ENCODE measurements at places on chromosomes 12 and 14.

DNA sequence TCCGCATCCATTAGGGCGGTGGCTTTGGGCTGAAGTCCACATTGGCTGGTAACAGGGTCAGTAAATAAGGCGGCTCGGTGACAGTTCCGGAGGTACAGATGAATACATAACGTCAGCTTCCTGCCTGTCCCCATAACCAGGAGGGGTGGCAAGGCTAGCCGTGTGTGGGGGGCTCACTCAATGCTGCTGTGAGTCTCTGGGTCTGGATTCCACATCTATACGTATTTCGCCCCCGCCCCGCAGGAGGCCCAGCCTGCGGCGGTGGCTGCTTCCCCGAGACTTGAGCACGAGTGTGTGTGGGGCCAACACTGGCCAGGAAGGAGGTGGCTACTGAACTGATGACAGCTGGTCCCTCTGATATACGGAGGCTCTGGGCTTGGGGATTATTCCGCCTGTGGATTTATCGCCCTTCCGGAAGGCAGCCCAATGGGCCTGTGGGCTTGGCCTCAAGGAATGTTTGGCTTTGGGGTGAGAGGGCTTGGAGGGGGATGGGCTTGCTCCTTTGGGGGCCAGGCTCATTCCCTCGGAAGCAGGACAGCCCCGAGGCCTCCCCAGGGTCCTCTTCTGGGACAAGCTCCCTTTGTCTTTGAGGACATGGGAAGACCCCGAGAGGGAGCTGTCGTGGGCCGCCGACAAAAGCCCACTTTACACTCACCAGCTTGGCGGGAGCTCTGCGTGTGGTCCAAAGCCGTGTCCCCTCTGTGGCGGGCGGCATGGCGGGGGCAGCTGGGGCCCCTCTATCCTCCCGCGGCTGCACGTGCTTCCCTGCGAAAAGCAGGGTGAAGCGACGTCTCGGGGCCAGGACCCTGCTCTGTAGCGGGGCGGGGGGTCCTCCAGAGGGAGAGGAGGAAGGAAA is 82.1 kb downstream of the KIF26A start:
- no peak for DNase-seq

DNA sequence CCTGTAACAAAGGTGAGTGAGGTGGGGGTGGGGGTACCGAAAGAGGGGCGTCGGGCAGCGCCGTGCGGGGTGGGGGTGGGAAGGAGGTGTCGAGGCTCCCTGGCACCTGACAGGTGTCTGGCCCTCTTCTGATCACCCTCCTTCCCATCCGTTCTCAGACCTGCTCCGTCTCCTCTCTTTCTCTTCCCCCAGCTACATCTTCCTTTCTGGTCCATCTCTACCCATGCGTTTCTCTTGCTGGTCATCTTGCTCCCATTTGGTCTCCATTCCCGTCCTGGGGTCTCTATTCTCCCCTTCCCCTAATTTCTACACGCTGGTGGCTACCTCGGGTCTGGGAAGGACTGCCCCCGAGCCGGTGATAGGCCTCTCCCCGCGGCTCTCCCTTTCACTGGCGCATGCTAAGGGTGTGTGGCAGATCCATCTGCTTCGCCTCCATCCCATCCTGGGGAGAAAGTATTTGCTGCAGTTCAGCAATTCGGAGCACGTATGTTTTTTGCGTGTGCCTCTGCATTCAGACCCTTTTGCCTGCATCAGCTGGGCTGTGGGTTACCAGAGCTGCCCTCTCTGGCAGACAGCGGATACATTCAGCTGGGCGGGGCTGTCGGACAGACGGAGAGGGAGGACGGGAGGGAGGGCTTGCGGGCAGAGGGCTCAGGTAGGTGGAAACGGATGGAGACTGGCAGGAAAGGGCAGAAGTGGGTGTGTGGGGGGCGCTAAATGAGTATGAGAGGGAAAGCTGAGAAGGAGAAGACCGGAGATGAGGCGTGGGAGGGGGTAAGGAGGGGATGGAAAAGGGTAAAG is 730 bp downstream of the CLSTN3 start:
- no peak for DNase-seq

GRCh38 chr12:28946361-28946760 is 202.7 kb upstream of the FAR2 start:
- DNase-seq: no peak

DNA sequence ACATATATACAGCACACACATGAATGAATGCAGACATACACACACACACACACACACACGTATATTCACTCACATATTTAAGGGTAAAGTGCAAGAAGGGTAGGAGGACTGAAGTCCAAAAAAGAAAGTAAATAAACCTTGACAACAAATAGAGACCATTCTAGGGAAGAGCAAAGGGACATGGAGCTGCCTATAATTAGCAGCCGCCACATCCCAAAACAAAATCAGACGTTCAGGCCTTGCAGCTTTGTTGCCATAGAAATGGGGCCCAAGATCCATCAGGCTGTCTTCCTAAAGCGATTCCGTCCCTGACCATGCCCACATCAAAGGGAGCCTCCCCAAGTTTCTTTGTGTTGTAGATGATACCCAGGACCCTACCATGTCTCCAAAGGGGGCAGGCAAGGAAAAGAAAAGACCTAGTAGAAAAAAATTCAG is 703.5 kb upstream of the TBX3 start:
- DNase-seq: no peak

- DNase-seq: no peak
Observed at GRCh38 chr14:54353266-54353665, 43.5 kb upstream of the CDKN3 start.

- DNase-seq: no peak
Observed at GRCh38 chr14:55760789-55761566, 181.0 kb downstream of the KTN1 start.

DNA sequence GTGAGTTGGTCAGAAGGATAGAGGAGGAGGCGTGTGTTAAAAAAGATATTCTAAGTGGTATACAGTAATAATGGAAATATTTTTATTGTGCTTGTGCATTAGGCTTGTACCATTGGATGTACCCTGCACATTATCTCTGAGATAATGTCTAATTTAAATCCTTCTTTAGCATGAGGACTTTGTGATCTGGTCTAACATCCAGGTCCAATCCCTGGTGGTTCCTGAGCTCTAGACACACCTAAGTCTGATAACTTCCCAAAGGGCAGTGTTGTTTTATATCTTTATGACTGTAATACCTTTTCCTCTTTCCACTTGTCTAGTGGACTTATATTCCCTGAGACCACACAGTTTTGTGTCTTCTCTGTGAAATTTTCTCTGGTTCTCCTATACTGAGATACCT is 20.6 kb downstream of the PRPF39 start:
- DNase-seq: no peak

- DNase-seq: no peak
Observed at GRCh38 chr14:96077983-96078624, 38.9 kb downstream of the C14orf132 start.

DNA sequence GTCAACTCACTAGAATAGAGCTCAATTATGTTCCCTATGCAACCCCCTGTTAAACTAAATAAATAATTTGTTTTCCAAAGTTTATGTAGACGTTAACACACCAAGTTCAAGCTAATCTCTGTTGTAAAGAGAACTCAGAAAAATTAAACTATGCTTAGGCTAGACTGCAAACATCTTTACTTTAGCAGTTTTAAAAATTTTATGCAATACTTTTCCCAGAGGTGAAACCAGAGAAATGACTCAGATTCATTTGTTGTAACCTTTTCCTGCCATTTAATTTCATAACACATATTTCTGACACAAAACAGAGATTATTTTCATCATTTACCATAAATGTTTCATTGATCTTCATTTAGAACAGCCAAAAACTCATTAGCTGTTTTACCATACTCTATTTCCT is 27.4 kb downstream of the ABCC9 start:
- no peak for DNase-seq

GRCh38 chr14:38808734-38809455 is 294.1 kb downstream of the SEC23A start:
- no peak for DNase-seq

GRCh38 chr12:105744371-105745058 is 394.2 kb downstream of the NUAK1 start:
- no peak for DNase-seq

- DNase-seq: no peak
Observed at GRCh38 chr14:89373185-89373584, 43.8 kb downstream of the FOXN3 start.

DNA sequence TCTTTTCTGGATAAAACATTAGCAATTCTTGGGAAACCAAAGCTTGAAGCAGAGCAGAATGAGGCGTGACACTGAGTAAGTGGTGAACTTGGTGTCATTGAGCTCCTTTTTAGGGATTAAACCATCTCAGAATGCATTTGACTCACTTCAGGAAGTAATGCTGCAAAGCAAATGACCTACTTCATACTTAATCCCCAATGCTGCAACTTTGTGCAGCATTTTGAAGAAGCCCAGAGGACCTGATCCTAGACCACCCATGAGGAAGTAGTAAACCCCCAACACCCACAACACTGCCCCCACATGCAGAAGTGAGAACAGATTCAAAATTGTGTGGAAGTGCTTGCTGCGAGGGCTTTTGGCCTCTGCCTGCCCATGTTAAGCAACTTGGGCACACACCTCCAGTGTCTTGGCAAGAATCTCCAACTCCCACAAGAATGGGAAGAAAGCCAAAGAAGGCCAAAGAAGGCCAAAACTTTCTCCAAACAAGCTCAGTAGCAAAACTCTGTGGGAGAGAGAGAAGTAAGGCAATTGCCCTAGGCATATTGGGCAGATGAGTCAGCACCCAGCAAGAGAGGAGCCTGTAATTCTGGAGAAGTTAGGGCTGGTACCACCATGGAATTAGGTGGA is 69.2 kb upstream of the ETV6 start:
- DNase-seq: peak; percentile 39

GRCh38 chr12:2344885-2345284 is 292.1 kb downstream of the CACNA1C start:
- no peak for DNase-seq

Data from brain microvascular endothelial cell (primary cell).